CD4-positive, alpha-beta memory T cell (primary cell): ENCODE measurements at places on chromosomes 7 and 10. TPM values are rescaled to one million over a fixed set of nuclear protein-coding genes. Genes with fewer than 3 reads are reported as not detected.

The FRAT1 gene
- 20.2 TPM for total RNA-seq

The CLEC2L gene
- not detected for total RNA-seq

The MRPS16 gene
- total RNA-seq: 44.9 TPM

The TMEM236 gene
- total RNA-seq: 0.17 TPM

The ACTL6B gene
- not detected for total RNA-seq

The C10orf53 gene
- not detected for total RNA-seq

The FAM131B gene
- total RNA-seq: 0.97 TPM

The TMEM273 gene
- 27.7 TPM for total RNA-seq

The COL13A1 gene
- not detected for total RNA-seq

The PAX4 gene
- total RNA-seq: not detected

The FGL2 gene
- 2.9 TPM for total RNA-seq

The DYNC1I1 gene
- not detected for total RNA-seq

The IDI2 gene
- not detected for total RNA-seq

The FAM241B gene
- 10.7 TPM for total RNA-seq

The CRYGN gene
- total RNA-seq: not detected

The CDK13 gene
- total RNA-seq: 101 TPM

The CDHR3 gene
- 11.3 TPM for total RNA-seq

The GUSB gene
- total RNA-seq: 52.0 TPM

The TAX1BP1 gene
- total RNA-seq: 109 TPM

The ANKRD22 gene
- total RNA-seq: 0.58 TPM

The RARRES2 gene
- not detected for total RNA-seq

The METTL27 gene
- total RNA-seq: 6.1 TPM

The CC2D2B gene
- 0.15 TPM for total RNA-seq

The KLF14 gene
- not detected for total RNA-seq

The LBX1 gene
- not detected for total RNA-seq

The HOXA13 gene
- not detected for total RNA-seq

The OPALIN gene
- not detected for total RNA-seq

The DEPP1 gene
- not detected for total RNA-seq

The ZPBP gene
- total RNA-seq: not detected

The FRAT2 gene
- total RNA-seq: 28.7 TPM

The CAMK2B gene
- not detected for total RNA-seq

The HKDC1 gene
- total RNA-seq: 3.5 TPM
